T1000 (cell line): ENCODE measurements at places on chromosomes 11 and 22.

- no peak for DNase-seq
Measured at GRCh38 chr11:6566704-6567370, 36.6 kb downstream of the RRP8 start.

GRCh38 chr11:95089620-95090542 lies at the start of gene ENDOD1:
Gene ENDOD1 (plus strand): TSS chr11:95089846. CDS start chr11:95089928, 82 bp downstream.
- DNase-seq = peak; percentile 43

DNA sequence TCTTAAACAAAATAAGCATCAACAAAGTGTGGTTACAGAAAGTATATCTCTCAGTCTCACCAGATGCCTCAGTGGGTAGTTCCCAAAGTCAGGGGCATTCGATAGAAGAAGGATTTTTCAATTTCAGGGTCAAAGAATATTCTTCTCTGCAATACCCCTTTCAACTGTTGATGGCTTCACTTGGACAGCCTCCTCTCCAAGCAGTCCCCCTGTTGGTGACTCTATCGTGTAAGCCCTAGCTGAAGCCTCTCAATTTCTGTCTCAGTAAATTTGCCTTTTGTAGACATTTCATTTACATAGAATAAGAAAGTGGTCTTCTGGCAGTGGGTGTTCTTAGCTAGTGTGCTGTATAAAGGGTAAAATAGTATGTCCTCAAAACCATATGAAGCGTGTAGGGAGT lies 11.3 kb upstream of the CCDC83 start:
- no peak for DNase-seq

DNA sequence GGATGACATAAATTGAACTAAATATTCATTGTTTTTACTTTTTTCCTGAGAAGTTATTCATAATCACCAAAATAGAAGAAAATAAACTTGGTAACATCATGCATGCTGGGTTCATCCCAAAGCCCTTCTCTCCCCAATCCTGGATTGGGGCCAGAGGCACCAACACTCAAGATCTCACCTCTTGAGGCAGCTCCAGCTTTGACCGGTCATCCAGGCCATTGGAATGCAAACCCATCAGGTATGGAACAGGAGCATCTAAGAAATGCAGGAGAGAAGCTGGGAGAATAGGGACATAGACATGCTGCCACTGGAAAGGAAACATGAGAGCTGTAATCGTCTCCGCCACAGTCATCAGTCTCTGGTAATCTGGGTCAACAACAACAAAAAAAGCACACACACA lies 71.8 kb downstream of the DENND5A start:
- no peak for DNase-seq

DNA sequence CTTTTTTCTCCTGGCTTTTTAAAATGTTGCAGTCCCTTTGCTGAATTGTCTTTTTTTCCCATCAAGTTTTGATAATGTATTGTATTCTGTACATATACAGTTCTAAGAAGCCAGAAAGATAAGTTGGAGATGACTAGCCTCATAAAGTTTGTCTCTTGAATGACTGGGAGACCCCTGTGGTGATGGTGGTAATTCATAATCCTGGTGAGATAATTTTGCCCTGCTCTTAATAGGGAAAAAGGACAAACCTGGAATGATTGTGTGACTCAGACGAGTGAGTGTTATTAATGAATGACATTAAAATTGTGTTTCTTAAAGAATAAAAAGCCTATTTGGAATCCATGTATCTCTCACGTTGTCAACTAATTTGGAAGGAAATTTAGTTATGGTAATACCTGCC lies 1.2 kb downstream of the HIKESHI start:
- no peak for DNase-seq

DNA sequence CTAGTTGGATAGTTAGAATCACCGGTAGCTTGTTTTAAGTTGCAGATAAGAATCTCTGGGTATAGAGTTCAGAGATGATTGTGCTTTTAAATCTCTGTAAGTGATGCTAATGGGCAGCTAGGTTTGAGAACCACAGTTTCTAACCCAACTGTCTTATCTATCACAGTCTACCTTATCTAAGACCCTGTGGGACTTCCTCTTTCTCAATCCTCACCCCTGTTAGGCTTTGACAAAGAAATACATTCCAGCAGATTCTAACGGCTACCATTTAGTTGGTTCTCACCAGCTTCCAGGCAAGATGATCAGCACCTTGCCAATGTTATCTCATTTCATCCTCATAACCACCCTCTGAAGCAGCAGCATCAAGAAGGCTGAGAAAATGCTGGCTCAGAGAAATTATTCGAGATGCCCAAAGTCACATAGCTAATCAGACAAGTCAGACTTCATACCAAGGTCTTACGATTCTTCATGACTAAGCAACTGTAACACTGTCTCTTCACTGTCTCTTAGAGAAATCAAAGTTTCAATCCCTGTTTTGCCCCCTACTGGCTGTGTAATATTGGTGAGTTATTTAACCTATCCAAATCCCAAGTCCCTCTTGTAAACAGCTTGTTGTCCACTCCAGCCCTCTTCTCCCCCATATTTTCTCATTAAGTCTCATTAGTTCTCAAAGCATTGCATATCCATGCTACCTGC lies 192.4 kb upstream of the API5 start:
- DNase-seq = no peak

DNA sequence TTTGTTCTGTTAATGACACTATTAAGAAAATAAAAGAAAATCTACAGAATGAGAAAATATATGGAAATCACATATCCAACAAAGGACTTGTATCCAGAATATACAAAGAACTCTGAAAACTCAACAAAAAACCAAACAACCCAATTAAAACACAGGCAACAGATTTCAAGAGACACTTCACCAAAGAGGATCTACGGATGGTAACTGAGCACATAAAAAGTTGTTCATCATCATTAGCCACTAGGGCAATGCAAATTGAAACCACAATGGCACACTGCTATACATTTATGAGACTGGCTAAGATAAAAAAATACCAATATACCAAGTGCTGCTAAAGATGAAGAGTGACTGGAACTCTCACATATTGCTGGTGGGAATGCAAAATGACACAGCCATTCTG lies 34.5 kb upstream of the SLC25A1 start:
- no peak for DNase-seq

GRCh38 chr11:35398881-35399280 lies 20.5 kb downstream of the SLC1A2 start:
- DNase-seq = no peak

- no peak for DNase-seq
Measured at GRCh38 chr11:47149782-47150181, 26.9 kb downstream of the ARFGAP2 start.

DNA sequence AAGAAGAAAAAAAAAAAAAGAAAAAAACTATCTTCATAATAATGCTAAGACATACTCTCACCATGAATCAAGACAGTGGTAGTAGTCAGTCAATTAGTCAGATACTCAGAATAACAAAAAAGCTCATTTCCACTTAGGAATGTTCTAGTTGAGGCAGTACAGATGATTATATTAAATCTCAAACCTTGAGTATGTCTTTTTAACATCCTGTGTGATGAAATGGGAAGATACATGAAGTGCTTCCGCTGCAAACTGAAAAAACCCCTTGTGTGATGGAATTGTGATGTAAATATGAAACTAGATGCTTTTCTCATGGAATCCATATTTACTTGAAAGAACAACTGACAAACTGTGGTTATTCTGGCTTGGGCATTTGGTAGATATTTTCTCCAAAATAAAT lies 13.7 kb downstream of the AMOTL1 start:
- no peak for DNase-seq

GRCh38 chr11:16434036-16434435 lies 77.7 kb upstream of the SOX6 start:
- no peak for DNase-seq

GRCh38 chr11:57180081-57180561 lies 1.6 kb upstream of the LRRC55 start:
- DNase-seq = no peak

GRCh38 chr11:6667733-6668374 lies 12.2 kb upstream of the DCHS1 start:
- no peak for DNase-seq

DNA sequence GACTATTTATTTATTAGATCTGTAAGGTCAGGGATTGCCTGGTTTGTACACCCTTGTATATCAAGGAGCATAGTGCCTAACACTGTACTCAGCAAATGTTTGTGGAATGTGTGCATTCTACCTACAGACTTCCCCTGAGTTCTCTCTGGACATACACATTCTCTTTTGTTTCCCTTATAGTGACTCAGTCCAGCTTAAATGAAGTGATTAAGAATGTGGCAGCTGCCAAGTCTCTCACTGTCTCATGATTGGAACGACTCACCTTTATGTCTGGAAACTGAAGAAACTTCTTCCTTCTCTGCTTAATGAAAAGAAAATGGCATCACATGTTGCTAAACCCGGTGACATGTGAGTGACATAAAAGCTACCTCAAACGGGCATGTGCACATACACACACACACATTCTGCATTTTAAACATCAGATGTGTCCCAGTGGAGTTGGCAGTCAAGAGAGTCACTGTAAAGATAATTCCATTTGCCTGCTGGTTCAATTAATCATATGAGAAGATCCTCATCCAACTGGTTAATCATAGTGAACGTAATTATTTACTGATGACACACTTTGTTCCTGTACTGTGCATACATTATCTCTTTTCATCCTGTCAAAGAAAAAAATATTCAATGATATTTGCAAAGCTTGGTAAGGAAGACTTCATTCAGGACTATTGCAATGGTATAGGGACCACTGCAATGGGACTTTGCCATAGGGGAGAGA lies 42.8 kb downstream of the GLYAT start:
- no peak for DNase-seq

- DNase-seq = no peak
Measured at GRCh38 chr11:48116437-48117228, 100.0 kb upstream of the OR4B1 start.

GRCh38 chr11:65571940-65572339 lies 398 bp upstream of the FAM89B start:
- no peak for DNase-seq

DNA sequence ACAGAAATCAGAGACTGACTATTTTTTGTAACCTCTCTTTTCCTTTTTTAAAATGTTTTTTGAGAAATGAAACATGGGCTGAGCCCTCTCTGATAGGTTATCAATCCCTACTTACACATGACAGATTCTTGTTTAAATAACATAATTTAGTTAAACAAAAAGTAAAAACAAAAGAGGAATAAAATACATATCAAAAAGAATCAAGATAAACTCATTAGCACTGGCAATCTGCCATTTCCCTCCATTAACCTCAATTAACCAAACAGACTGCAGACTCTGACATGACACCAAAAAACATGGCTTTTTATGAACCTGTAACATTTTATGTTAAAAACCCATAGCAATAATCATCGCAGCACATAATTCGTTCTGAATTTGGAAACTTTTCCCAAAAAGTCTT lies 284.4 kb upstream of the MTNR1B start:
- no peak for DNase-seq

DNA sequence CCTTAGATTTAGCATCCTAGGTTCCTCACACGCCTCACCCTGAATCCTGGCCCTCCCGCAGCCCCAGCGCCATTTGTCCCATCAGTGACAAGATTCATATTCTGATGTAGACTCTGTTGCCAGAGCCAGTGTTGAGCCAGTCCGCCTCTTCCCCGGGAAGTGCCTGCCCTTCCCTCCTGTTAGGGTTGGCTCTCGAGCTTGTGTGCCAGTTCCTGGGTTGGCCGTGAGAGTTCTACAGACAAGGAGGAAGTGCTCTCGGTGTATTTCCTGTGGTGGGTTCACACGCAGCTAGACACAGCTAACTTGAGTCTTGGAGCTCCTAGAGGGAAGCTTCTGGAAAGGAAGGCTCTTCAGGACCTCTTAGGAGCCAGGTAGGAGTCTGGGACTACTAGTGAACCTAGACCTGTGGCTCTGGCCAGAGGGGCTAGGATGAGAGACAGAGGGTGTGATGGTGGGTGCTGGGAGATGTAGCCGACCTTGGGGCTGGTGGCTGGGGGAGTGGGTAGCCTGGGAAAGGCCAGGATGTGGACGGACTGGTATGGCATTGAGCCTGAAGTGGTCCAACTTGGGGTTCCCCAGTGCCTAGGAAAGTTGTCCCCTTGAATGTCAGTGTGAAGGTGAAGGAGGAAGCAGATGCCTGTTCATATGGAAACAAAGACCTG lies at the start of gene IL18BP:
IL18BP (plus strand) TSS at position 261 of the 662 bp plus-strand sequence. CDS start 1,076 bp downstream, outside the sequence.
- DNase-seq = no peak

DNA sequence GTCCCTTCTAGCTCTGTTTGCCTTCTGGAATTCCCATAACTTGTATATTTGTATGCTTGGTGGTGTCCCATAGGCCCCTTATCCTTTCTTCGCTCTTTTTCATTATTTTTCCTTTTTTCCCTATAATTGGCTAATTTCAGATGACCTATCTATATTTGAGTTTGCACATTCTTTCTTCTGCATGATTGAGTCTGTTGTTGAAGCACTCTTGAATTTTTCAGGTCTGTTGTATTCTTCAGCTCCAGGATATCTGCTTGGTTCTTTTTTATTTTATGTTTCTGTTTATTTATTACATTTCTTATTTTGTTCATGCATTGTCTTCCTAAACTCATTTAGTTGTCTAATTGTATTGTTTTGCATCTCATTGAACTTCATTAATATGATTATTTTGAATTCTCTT lies 28.0 kb downstream of the NCAM1 start:
- DNase-seq = no peak

GRCh38 chr11:15289723-15290122 lies 175.0 kb downstream of the INSC start:
- DNase-seq = no peak

DNA sequence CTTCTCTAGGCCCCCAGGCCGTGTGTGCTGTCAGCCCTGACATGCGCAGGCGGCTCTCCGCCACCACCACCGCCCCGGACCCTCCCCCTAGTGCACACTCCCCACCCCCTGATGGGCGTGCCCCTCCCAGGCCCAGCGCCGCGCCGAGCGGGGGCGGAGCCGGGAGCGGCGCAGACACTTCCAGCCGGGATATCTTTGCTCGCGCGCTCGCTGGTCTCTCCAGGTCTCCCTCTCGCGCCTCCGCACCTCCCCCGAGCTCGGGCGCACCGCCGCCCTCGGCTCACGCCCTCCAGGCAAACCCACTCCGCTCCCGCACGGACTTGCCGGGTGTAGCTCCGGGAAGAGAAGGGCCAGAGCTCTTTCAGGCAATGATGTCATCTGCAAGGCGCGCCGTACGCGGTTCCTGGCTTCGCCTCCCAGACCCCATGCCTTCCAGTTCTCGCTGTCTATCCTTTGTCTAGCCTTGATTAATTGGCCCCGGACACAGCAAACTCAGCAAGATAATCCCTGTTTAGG lies at the start of gene SCN3B:
SCN3B (minus strand) TSS at position 59 of the 516 bp plus-strand sequence. CDS start 823 bp downstream, outside the sequence.
- peak; percentile 61 for DNase-seq

DNA sequence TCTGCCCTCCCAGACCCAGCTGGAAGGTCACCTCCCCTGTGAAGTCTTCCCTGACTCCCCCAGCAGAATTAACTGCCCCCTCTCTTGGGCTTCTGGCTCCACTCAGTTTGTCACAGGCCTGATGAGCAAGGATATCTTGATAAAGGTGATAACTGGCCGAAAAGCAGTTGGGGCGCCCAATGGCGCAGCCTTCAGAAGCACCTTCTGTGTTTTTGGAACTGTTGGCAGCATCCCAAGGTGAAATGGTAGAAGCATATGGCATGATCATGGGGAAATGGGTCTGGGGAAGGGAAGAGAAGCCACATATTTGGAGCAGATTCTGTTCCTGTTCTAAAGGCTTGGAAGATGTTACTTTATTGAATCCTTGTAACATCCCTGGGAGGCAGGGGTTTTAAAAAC lies 2.8 kb upstream of the TAB1 start:
- no peak for DNase-seq

- no peak for DNase-seq
Measured at GRCh38 chr11:8731647-8732323, 49.2 kb downstream of the RPL27A start.
